NCI-H1092 treated with DMSO at 0.1 percent for 48 hours (cell line): ENCODE measurements at places on chromosomes 7 and 10.
A peak's percentile ranks its signal among the peaks of the same experiment; 100 is the strongest.

GRCh38 chr7:31633894-31634494 is 53.0 kb upstream of the PPP1R17 start:
- peak; percentile 36 for DNase-seq

GRCh38 chr10:124418726-124419501 is at the start of gene OAT:
Gene OAT (minus strand): TSS chr10:124418923. CDS start chr10:124412171, 6,752 bp downstream.
- DNase-seq: peak; percentile 92

- DNase-seq: no peak
Measured at GRCh38 chr7:31864646-31865045, 177.6 kb downstream of the PPP1R17 start.

GRCh38 chr10:2427412-2427811 is 639.9 kb upstream of the PFKP start:
- no peak for DNase-seq

GRCh38 chr7:83457022-83457892 is 191.7 kb downstream of the SEMA3E start:
- DNase-seq: no peak

GRCh38 chr10:8009031-8009430 is 45.5 kb upstream of the GATA3 start:
- no peak for DNase-seq

DNA sequence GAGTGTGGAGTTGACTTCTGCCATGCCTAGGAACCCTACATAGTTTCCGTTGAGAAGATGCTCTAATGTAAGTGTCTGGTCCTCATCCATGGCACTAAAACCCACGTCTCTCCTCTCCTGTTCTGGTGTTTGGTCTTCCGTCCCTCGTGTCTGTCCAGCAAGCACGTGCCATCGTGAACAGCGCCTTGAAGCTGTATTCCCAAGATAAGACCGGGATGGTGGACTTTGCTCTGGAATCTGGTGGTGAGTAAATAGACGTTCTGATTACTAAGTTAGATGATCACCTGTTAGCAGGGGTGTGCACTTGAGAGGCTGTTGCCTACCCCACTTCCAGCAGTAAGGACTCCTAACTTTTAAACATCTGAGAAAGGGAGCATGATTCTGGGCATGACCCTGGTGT is 15.1 kb upstream of the GET4 start:
- no peak for DNase-seq

GRCh38 chr7:32255036-32255435 is 184.8 kb upstream of the PDE1C start:
- DNase-seq: no peak

- no peak for DNase-seq
Measured at GRCh38 chr10:87640043-87640442, 19.6 kb upstream of the PAPSS2 start.

DNA sequence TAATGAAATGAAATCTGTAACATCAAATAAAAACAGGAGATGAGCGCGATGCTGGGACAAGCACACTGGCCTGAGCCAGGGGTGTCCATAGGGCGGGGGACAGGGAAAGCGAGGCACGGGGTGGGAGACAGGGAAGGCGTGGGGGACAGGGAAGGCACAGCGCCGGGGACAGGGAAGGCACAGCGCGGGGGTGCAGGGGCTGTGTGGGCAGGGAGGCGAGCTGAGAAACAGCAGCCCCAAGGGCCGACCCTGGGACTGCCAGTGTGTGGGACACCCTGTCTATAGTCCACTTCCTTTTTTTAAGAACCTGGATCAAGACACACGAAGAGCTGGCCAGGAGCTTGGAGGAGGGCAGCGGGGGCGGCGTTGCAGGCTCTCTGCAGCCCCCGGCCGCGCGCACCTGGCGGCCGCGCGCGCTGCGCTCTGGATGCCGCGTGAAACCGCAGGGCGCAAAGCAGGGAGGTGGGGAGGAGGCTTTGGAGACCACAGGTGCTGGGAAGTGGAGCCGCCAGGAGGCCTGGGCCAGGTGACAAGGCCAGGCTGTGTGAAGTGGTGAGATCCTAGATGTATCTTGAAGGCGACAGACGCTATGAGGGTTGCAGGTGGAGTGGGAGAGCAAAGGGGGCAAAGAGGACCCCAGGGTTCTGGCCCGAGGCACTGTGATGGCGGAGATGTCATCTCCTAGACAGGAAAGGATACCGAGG is 157.7 kb downstream of the COBL start:
- DNase-seq: no peak

DNA sequence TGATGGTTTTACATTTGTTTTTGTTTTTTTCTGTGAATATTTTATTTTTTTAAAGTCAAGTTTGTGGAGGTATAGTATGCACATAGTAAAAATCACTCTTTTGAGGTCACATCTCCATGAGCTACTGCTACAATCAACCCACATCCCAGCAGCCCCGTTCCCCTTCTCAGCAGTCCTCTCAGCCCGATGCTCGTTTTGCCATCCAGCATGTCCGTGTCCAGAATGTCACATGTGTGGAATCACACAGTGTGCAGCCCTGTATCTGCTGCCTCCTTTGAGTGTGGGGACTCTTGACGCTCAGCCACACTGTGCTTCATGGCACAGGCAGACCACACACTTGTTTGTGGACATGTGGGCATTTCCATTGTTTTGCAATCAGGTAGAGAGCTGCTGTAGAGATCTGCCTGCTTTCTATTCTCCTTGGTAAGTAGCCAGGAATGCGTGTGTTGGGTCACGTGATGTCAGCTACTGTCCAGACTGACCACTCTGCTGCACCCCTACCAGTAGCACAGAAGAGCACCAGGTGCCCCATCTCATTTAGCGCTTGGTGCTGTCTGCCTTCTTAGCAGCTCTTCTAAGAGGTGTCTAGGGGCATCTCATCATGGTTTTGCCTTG is 71.6 kb upstream of the CAMK2B start:
- DNase-seq: peak; percentile 26

DNA sequence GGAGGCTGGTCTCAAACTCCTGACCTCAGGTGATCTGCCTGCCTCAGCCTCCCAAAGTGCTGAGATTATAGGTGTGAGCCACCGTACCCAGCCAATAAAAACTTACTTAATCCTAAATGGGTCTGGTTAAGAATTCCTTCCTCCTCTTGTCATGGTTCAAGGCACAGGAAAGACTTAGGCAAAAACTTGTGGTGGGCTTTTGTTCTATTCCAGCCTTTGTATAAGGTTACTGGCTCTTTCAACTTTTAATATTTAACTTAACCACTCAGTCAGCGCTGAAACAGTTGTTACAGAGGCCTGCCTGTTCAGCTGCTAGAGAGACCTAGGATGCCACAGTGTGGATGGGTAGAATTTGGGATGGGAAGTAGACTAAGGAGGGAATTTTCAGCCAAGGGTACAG is 28.1 kb upstream of the GARS1 start:
- no peak for DNase-seq

GRCh38 chr7:35250452-35250851 is 3.4 kb downstream of the TBX20 start:
- no peak for DNase-seq

GRCh38 chr10:124185084-124185483 is 91.7 kb upstream of the CHST15 start:
- no peak for DNase-seq

- no peak for DNase-seq
Measured at GRCh38 chr10:68171539-68172080, 60.3 kb downstream of the ATOH7 start.

DNA sequence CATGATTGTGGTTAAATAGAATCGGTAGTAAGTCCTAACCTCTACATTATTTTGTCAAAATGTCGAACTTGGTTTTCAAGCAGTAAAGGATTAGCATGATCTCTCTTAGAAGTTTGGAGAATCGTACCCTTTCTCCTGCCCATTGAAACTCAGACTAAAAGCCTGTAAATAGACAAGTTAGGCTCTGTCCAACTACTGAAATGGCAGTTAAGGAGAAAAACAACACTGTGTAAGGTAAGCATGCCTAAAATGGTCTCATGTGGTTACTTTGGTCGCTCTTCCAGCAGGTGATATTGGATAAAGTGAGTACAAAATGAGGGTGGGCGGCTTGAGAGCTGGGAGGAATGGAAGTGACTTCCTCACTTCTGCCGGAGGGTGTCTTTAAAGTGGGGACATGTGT is 25.0 kb downstream of the SEC61A2 start:
- DNase-seq: no peak

GRCh38 chr10:14507781-14508180 is 177.1 kb upstream of the FRMD4A start:
- no peak for DNase-seq

- DNase-seq: no peak
Measured at GRCh38 chr7:111992601-111993000, 213.6 kb downstream of the DOCK4 start.

GRCh38 chr7:20401861-20402746 is 71.4 kb downstream of the ITGB8 start:
- no peak for DNase-seq

DNA sequence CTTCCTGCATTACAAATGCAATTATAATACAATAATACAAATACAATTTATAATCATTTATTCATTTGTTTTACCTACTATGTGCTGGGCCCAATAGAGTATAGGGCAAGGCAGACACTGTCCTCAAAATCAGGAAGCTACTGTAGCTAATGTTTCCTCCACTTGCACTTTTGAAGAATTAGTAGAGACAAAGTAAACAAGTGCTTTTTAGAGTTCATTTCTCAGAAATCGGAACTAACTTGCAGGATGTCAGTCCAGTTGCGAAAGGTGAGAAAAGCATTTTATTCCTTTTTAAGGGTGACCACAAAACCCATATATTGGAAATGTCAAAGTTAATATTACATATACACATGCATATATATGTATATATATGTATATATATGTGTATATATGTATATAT is 14.2 kb downstream of the ADRB1 start:
- DNase-seq: no peak

DNA sequence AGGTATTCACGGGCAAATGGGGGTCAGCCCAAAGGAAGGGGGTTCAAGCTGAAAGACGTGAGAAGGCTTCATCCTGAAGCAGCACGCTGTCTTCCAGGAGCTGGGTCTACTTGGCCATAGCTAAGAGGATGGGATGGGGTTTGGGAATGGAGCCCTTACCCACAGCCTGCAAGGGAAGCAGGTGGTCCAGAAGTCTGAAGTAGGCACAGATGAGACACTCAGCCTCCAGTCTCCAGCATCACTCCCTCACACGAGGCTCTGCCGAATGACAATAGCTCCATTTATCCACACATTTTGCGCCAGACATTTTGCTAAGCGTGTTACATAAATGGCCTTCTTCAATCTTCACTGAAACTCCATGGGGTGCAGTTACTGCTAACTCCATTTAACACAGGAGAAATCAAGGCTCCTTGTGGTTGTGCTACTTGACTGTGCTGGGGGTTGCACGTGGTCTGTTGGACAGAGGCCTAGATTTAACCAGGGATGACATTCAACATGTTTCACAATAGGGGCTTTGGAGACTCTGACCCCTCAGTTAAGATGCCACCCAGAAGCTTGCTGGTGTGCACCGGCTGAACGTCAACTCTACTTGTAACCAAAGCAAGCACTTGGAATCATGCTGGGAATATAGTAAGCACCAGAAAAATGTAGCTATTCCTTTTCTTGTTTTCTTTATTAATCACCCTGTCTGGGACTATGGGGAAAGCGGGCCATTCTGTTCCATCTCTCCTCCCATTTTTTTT is 85.3 kb downstream of the FAM241B start:
- DNase-seq: no peak

DNA sequence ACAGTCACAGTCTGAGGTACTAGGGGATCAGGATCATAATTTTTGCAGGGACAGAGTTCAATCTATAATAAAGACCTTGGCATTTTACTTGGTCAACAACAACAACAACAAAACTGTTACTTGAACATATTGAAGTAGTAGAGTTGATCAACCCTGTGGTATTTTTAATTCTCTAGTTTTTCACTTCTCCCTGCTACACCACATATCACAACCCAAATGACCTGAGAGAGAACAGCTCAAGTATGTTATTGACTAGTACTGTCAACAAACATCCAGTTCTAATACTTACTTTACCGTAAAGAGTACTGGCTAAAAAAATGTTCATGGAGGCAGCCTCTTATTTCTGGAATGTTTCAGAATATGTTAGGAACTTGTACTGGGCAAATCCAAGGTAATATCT is 90.5 kb upstream of the FAM3C start:
- DNase-seq: no peak
